NCI-H1417 treated with DMSO at 0.1 percent for 48 hours (cell line): ENCODE measurements at places on chromosomes 3 and 15.
A peak's percentile ranks its signal among the peaks of the same experiment; 100 is the strongest.

DNA sequence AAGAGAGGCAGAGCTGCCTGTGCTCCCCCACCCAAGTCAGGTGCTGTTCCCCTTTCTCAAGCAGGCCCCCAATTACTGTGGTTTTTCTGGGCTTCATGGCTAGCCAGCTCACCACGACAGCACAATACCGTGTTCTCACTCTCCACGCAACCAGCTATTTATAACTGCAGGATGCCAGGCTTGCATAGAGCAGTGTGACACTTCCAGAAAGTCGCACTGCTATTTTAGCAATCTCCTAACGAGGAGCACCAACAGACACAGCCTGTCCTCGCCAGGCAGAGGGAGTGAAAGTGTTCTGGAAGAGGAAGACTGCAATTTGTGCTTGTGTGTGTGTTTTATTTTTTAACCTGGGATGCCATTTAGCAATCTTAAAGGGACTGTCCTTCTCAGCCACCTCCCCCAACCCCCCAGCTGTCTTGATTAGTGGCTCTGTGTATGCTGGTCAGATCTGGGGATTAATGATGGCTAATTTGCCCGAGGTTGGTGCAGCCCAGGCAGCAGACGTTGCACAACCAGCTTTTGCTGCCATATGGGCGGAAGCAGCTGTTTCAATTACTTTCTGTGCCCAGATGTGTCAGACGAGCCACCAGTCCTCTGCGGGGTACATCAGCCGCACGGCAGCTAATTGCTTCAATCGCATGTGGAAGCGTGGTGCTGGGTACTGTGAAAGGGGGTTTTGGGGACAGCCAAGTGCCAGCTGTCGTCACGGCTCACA is 268.0 kb upstream of the ARRDC4 start:
- peak; percentile 16 for DNase-seq

DNA sequence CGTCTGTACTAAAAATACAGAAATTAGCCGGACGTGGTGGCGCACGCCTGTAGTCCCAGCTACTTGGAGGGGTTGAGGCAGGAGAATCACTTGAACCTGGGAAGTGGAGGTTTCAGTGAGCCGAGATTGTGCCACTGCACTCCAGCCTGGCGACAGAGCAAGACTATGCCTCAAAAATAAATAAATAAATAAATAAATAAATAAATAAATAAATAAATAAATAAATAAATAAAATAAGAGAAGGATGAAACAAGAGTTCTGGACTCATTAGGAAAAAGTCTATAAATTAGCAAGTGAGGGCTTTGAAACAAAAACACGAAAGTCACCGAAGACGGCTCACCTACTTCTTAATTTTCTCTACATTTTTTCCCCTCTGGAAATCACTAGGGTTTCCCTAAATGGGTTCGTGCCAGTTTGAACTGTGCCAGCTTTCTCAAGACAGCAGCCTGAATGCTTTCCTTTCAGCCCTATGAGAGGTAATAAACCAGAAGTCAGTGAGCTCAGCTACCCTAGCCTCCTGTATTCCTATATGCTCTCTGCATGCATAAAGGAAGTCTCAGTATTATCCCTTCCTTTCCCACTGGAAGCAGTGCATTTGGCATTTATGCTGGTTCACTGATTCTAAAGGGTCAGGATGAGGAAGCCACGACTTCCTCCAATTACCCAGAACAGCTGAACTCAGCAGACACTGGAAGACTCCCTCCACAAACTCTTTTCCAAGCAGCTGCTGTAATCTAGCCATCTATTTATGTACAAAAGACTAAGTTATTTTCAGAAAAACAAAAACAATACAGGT is 266.9 kb downstream of the ZBBX start:
- no peak for DNase-seq

DNA sequence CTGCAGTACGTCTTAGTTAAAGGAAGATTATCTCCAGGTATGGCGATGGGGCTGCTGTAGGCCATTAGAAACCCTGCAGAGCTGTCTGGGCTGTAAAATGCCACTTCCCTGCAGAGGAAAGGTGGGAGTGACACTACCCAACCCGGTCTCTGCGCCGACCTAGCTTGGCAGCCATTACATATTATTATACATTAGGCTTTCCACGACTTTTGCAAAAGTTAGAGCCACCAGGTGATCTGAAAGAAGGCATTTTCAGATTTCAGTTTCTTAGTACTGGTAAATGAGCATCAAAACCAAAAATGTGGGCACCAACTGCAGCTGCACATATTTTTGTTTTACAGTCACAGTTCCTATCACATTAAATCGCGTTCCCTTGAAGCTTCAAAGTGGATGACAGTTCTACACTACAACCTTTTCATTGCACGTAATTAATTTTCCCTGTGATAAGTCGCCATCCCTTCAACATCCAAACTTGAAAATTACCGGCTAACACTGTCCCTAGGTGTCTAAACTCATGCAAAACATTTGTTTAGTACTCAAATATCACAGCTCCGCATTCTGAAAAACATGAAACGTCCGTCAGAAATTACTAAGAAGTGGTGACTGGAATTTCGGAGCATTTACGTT is 81.4 kb upstream of the CHD2 start:
- DNase-seq = peak; percentile 52

- no peak for DNase-seq
Observed at GRCh38 chr3:99071096-99071495, 169.6 kb upstream of the DCBLD2 start.

- no peak for DNase-seq
Observed at GRCh38 chr15:44501768-44502366, 35.1 kb upstream of the EIF3J start.

DNA sequence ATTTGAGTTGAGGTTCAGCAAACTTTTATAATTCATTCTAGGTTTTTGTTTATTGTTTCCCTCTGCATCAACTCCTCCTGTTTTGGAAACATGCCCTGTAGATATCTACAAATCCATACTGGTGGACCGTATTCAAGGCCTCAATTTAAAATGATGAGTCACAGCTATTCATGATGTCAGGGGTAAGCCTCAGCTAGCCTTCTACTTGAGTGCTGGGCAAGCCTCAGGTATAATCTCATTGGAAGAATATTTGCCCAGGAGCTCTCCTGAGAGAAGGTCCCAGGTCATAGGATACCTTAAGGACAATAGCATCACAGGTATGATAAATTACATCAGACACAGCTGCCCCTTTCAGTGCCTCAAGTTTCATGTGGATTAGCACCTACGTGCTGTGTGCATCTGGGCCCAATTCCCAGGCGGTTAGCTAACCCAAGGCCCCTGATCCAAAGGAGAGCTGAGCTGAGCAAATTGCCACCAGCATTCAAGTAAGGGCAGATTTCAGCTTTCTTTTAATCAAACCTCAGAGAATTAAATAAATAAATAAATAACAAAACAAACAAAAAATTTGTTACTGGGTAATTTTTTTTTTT is 87.5 kb downstream of the KCNMB2 start:
- DNase-seq = no peak

GRCh38 chr15:69081310-69082004 is 67.0 kb downstream of the NOX5 start:
- no peak for DNase-seq

- DNase-seq = no peak
Observed at GRCh38 chr3:104768886-104769285, 597.8 kb upstream of the ALCAM start.

DNA sequence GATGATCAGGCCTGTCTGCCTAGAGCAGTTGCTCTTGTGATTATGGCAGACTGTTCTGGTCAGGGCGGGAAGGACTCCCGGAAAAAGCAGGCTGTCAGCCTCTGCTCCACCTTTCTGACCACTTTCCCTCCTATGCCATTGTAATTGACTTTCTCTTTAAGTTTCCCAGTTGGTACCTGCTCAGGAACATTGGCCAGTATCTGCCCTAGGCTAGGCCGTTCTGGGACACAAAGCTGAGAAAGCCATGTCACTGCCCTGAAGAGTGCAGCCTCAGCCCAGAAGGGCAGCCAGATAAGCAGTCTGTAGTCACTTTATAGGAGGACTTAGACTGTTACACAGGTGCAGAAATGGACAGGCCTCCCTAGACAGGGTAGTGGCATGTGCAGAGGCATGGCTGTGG is 80.8 kb downstream of the CLSTN2 start:
- no peak for DNase-seq

DNA sequence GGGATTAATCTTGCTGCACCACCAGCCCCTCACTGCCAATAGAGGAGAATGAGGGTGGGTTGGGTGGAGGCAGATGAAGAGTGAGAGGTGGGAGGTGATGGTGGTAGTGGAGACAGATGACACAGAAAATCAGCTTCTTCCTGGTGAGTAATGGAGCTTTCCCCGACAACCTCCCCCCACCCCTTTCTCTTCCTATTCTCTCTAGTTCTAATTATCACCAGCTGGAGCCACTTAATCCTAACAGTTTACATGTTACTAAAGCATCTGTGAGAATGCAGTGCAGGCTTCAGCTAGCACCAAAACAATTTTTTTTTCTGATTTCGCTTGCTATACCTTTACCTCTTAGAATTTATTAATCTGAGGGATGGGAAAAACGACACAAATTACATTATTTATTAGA is 116.1 kb upstream of the DNAJC19 start:
- DNase-seq = peak; percentile 48

DNA sequence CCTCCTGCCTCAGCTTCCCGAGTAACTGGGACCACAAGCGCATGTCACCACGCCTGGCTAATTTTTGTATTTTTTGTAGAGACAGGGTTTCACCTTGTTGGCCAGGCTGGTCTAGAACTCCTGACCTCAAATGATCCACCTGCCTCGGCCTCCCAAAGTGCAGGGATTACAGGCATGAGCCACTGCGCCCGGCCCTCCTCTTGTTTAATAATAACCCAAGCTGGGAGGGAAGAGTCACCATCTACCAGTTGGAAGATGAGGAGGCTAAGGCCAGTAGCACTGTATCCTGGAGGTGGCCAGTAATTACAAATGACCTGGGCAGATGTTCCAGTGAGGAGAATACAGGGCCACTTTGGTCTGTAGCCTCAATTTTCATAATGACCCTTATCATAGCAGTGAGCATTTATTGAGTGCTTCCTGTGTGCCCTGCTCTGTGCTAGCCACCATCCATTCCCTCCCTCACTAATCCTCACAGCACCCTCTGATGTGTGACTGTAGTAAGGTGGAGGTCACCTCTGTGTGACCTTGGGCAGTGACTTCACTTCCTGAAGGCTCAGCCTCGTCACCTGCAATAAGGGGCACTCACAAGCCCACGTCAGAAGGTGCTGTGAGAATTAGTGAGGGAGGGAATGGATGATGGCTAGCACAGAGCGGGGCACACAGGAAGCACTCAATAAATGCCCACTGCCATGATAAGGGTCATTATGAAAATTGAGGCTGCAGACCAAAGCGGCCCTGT is 64.2 kb downstream of the ABTB1 start:
- DNase-seq = no peak

GRCh38 chr3:154486949-154487348 is 57.0 kb upstream of the GPR149 start:
- no peak for DNase-seq

DNA sequence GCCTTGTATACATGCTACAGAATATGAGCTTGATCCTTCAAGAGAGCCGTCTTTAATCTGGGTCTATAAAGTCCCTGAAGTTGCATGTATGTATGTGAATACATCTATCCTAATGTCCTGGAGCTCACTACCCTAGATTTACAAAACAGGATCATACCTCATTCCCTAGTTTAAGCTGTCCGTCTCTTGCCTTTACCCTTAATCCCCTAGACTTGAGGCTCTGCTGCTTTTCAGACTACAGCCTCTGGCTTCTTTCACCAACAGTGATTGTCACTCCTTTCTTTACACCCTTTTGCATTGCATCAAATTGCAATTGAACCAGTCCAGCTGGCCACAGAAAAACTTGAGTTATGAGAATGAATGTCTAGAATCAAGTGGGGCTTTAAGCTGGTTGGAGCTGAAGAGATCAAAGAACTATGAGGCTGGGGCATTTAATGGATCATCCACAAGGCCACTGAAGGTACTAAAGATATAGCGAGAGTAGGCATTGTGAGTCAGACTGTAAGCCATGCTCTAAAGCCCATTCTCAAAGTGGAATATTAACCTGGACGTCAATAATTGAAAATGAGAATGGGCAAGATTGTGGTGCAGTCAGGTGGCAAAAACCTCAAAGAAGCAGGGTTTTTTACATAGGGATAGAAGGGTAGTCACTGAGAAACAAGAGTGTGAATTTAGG is 12.3 kb upstream of the PLD1 start:
- DNase-seq = no peak

DNA sequence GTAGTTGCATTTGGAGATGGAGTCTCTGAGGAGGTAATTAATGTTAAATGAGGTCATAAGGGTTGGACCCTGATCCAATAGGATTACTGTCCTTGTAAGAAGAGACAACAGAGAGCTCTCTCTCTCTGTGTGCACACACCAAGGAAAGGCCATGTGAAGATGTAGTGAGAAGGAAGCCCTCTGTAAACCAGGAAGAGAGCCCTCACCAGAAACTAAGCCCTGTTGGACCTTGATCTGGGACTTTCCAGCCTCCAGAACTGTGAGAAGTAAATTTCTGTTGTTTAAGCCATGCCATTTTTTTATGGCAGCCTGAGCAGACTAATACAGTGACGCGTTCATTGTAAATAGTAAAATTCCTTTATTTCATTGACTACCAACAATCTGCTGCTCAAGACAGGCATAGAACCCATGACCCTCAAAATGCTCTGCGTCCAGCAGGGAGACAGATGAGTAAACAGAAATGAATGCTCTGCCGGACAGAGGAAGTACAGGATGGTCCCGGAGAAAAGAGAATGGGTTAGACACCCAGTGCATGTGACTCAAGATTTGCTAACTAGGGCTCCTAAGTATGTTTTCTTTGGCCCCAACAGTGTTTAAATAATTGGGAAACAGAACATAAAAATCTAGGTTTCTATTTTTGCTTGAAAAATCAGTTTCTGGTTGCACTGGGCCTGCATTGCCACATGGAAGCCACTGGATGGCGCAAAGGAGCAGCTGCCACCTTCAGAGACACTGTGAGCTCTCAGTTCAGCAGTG is 37.9 kb upstream of the TNFAIP8L3 start:
- DNase-seq = no peak

DNA sequence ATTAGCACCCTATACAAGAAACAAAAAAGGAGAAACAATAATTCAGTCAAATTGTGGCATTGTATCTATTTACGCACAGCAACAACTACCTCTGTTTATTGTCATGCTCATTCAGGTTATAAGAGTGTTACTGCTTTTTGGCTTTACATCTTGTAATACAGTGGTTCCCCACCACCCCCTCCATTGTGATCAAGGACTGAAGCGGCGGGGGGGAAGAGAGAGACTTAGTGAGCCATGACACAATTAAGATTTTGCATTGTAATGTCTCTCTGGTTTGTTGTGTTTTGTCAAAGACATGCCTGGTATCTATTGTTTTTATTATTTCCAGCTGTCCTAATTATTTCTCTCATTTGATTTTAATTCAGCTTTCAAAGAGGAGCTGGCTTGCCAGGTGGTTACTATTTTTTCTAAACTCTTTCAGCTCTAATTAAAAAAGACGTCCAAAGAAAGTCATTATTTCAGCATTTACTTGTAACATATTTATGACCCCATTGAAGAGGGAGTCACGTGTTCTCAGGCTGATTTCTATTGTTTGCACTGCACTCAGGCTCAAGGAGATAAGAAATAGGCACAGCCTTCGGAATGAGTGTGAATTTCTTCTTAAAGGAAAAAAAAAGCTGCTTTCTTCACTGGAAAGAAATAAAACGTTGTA is 234.4 kb upstream of the TBL1XR1 start:
- DNase-seq = peak; percentile 33
